ENCODE measurements at places on chromosomes 11 and 22.
A peak's percentile ranks its signal among the peaks of the same experiment; 100 is the strongest.

- no peak for DNase-seq
Measured at GRCh38 chr22:25874327-25874726, 132.3 kb downstream of the MYO18B start.

DNA sequence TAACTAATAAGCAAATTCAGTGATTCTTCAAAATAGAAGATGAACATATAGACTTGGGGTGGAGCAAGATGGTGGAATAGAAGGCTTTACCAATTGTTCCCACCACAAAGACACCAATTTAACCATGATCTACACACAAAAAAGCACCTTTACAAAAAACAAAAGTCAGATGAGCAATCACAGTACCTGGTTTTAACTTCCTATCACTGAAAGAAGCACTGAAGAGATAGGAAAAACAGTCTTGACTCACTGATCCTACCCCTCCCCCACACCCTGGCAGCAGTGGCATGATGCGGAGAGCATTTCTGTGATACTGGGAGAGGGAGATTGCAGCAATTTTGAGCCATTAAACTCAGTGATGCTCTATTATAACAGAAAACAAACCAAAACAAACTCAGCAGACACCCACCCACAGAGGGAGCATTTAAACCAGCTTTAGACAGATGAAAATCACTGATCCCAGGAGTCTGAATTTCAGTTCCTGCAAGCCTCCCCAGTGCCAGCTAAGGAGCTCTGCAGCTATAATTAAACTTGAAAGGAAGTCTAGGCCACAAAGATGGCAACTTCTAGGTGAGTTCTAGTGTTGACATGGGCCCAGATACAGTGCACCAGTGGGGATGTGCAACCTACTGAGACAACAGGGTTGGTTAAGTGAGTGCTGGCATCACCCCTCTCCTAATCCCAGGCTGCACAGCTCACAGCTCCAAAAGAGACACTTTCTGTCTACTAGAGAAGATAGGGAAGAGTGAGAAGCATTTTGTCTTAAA lies 161.8 kb upstream of the GRIA4 start:
- no peak for DNase-seq

- no peak for DNase-seq
Measured at GRCh38 chr11:115390441-115390840, 113.8 kb downstream of the CADM1 start.

- DNase-seq = no peak
Measured at GRCh38 chr22:33018232-33018864, 39.8 kb downstream of the SYN3 start.

DNA sequence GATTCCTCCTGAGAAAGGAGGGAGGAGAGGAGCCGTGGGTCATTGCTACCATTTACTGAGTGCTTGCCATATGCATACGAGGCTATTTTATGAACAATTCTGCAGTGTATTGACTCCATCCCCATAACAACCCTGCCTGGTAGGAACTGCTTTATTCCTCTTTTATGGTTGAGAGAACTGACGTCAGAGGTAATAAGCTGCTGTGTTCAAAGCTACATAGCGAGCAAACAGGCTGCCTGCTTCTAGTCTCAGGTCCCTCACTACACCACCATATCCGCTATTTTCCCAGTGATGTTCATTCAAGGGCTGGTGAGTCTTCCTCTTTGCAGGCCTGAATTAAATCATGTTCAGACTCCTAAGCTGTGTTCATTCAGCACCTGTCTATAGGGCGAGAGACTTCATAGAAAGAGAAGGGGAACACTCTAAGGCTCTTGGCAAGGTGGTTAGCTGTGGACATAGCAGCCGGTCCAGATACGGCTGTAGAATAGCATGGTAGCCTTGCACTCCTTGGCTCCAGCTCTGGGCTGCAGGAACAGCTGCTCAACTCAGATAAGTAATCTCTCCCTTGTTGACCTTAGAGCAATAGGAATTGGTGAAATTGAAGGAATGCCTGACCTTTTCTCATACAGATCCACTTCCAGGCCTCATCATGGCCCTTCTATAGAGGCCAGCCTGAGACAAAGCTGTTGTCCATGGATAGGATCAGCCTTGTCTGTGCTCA lies 82.6 kb downstream of the MICAL2 start:
- DNase-seq = no peak

GRCh38 chr11:826227-826621 lies 1.5 kb upstream of the CRACR2B start:
- no peak for DNase-seq

GRCh38 chr22:36538529-36538928 lies 9.6 kb upstream of the EIF3D start:
- no peak for DNase-seq

- no peak for DNase-seq
Measured at GRCh38 chr22:29083933-29084591, 11.2 kb downstream of the KREMEN1 start.

- no peak for DNase-seq
Measured at GRCh38 chr22:31125521-31126117, 2.9 kb downstream of the INPP5J start.

DNA sequence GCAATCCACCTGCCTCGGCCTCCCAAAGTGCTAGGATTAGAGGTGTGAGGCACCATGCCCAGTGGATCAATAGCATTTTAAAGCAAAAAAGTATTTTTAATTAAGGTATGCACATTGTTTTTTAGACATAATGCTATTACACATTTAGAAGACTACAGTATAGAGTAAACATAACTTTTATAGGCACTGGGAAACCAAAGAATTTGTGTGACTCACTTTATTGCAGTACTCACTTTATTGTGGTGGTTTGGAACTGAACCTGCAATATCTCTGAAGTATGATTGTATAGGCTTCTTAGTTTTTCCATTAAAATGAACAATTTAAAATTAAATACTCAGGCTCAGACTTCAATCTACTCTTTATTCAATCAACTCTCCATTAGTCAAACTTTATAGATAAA lies 17.5 kb upstream of the CD3E start:
- DNase-seq = no peak

DNA sequence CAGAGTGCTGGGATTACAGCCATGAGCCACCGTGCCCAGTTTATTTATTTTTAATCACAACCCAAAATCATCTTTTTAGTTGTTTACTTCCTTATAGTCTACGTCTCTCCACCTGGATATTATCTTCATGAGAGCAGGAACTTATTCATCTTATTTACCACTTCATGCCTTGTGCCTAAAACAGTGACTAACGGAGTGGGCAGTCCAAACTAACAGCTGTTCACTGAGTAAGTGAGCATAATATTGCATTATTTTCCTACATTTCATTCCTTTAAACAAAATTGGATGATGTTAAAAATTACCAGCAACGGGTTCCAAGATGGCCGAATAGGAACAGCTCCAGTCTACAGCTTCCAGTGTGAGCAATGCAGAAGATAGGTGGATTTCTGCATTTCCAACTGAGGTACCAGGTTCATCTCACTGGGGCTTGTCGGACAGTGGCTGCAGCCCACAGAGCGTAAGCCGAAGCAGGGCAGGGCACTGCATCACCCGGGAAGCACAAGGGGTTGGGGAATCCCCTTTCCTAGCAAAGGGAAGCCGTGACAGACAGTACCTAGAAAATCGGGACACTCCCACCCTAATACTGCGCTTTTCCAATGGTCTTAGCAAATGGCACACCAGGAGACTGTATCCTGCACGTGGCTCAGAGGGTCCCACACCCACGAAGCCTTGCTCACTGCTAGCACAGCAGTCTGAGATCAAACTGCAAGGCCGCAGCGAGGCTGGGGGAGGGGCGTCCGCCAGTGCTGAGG lies 14.1 kb downstream of the TMEM123 start:
- DNase-seq = no peak

DNA sequence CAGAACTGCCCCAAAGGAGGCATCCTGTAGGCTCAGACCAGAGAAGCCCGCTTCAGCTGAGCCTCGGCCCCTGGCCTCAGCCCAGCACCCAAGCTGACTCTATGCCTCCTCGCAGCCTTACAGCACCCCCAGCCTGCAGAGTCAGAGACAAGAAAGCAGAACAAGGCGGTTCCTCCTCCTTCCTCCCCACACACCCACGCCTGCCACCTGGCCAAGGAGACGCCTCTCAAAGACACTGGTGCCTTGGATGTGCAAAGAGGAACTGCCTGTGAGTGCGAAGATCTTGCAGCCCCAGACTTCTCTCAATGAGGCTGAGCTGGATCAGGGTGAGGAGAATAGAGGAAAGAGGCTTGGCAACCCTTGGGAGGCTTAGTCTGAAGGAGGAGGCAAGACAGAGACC lies 60.2 kb downstream of the PDE2A start:
- DNase-seq = no peak

DNA sequence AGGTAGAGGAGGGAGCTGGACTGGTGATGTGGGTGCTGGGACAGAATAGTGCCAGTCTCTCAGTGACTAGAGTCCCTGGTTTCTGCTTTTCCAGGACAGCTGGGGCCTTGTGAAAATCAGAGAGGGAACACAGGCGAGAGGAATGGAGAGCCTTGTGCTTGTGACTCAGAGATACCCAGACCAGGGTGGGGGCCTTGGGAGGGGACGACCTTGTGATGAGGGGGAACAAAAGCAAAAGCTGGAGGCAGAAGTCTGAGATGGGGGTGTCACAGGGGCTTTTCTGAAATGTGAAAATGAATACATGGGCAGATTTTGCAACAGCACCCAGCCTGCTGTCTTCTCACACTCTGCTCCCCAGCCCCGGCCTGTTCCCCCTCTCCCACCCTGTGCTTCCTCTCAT lies 3.4 kb upstream of the NR1H3 start:
- no peak for DNase-seq

- DNase-seq = no peak
Measured at GRCh38 chr11:19306179-19306944, 65.6 kb upstream of the E2F8 start.

DNA sequence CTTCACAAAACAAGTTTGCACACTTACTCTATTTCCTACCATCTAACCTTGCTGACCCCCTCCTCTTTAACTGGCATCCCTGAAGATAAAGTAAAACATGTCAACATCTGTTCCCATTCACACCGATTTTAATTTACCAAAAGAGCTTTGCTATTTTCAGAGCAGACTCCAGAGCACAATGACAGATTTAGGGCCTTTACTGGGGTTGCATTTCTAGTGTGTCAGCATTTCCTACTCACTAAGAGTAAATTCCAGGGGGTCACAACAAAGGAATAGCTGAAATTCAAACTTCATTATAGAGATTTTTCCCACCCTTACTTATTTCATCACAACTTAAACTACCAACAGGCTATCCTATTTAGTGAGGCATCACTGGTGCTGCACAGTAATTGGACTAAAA lies 60.8 kb downstream of the SOX6 start:
- no peak for DNase-seq

- no peak for DNase-seq
Measured at GRCh38 chr22:36244522-36245391, 5.4 kb upstream of the APOL2 start.

GRCh38 chr11:22668005-22668796 lies 1.8 kb downstream of the GAS2 start:
- DNase-seq = no peak

- DNase-seq = no peak
Measured at GRCh38 chr11:119218141-119218878, 12.2 kb downstream of the CBL start.

DNA sequence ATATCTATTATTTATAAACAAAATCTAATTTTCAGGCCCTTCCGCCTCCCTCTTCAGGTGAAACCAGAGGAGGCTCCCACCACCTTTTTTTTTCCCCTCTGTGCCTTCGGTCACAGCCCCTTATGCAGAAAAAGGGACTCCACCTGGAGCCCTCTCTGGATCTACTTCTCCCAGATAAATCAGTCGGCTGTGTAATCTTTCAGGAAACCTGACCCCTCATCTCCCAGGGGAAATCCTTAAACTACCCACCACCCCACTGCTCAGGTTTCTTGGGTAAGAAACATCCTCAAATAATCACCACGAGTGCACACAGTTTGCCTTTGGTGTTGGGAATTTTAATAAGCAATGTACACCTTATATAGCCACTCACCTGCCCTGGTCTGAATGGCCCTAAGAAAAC lies 104.2 kb downstream of the NAV2 start:
- DNase-seq = no peak

GRCh38 chr11:9922806-9923205 lies 258.9 kb downstream of the SWAP70 start:
- no peak for DNase-seq

GRCh38 chr11:116312570-116313391 lies 460.0 kb downstream of the BUD13 start:
- peak; percentile 77 for DNase-seq

DNA sequence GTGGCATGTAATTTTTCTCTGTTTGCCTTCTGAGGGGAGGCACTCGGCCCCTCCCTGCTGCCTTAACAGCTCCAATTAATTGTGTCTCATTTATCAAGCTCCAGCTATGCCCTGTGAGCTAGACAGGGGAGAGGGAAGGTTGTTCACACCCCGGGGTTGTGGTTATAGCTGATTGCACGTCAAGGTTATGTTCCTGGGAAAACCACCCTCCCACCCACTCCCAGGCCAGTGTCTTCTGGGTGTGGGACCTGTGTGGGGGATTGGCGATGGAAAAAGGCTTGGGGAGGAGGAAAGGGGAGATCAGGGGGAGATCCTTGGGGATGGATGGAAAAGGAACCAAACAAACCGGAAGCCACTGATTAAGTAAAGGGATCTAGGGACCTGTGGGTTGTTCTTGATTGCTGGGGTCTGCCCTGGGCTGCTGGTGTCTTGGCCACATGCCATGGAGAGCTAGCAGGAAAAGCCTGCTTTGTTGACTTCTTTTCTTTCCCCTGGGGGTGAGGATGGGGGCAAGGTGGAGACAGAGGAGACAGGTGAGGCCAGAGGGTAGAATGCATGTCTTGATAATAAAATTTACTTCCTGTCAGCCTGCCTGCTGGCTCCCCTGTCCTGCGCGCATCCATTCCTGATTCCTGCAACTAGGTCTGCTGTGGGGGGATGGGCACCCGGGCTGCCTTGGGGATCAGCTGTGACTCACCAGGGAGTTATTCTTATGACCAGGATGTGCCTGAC lies 13.5 kb upstream of the SORL1-AS1 start:
- no peak for DNase-seq

GRCh38 chr11:76597533-76598425 lies 72.8 kb downstream of the LRRC32 start:
- DNase-seq = no peak

DNA sequence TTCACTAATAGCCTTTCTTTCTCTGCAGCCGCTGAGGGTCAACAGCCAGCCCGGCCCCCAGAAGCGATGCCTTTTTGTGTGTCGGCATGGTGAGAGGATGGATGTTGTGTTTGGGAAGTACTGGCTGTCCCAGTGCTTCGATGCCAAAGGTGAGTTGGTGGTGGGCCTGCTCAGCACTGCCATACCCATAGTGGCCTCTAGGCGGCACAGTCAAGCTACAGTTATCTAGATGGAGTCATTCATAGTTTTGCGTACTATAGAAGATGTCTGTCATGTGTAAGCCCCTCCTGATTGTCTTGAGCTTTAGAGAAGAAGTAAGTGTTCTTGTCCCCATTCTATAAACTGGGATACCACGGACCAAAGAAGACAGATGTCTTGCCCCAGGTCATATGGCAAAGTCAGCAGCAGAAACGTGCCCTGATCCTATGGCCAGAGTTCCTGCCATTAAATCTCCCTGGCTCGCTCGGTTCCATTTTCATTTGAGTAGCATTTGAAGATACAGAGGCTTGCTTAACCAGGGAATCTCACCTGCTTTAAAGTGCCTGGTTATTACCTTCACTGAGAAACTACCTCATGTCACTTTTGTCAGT lies 42.1 kb upstream of the CRTAM start:
- no peak for DNase-seq

- DNase-seq = no peak
Measured at GRCh38 chr11:58640386-58641023, 18.0 kb downstream of the CNTF start.

Measured in NCI-H2081 treated with DMSO at 0.1 percent for 48 hours (cell line).